H1 (cell line): ENCODE measurements at places on chromosomes 2 and 18. TPM values are rescaled to one million over a fixed set of nuclear protein-coding genes. Genes with fewer than 3 reads are reported as not detected.

The ALPI gene
- total RNA-seq, result not detected in 2 replicates

DNA sequence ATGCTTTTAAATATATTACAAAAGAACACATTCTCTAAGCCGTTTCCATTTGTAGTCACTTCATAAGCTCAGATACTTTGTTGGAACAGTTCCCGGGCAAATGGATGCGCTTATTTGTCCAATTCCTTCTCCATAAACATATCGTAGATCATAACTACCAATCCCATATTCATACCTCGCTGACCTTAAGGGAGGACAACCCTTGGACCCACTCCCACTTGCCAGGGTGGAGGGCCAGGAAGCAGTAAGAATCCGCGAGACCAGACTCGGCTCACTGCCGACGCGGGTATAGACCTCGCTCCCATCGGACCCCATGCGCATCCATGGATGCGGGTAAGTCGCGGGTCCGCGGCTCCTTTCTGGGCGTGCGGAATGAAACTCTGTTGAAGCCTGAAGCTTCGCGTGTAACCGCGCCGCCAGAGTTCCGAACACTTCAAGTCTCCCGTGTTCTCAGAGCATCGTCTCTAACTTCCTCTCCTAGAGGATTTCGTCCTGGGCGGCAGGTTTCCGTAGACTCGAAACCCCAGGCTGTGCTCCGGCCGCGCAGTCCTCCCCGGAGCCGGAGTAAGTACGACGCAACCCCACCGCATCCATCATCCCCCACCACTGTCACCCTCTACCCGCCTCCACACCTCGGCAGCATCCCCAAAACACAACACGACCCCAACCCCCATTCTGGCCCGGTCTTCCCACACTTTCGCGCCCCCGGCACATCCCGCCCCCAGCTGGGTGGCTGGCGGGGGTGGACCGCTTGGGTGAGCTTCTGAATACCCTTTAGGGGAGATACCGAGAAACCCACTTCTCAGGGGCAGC is 1.1 kb downstream of the DSC3 start:
- DNase-seq, result peak; percentile 60
- H3K27me3 ChIP-seq, result peaks cover 38% of the 10 kb centered on the region
- H3K4me3 ChIP-seq, result peak overlapping the region; percentile 60
- H3K36me3 ChIP-seq, result no peaks in the 10 kb centered on the region
- peaks cover 3% of the 10 kb centered on the region; the same call in 1 of the 2 replicates for H3K4me1 ChIP-seq

The C1QL2 gene
- total RNA-seq, result 0.88 and 1.1 TPM in 2 replicates

DNA sequence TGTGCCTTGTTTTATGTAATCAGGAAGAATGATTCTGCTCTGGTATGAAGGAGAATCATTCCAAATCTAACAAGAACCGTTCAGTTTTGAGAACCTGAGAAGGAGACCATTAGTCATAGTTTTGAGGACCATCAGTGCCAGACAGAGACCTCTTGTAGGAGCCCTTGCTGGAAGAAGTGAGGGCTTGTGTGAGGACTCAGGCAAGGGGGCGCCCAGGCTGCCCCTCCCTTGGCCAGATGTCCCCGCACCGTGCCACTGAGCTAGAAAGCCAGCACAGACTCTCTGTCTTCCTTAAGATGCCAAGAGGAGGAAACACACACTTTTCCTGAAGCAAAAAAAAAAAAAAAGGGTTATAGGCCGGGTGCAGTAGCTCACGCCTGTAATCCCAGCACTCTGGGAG is 55.7 kb upstream of the SLC39A10 start:
- DNase-seq, result no peak
- H3K36me3 ChIP-seq, result no peaks in the 10 kb centered on the region
- no peak overlapping the region for H3K4me3 ChIP-seq
- no peaks in the 10 kb centered on the region for H3K4me1 ChIP-seq

- no peaks in the 10 kb centered on the region; the same call in 1 of the 2 replicates for H3K36me3 ChIP-seq
- H3K27me3 ChIP-seq, result no peaks in the 10 kb centered on the region
- H3K4me3 ChIP-seq, result no peak overlapping the region
- H3K4me1 ChIP-seq, result no peaks in the 10 kb centered on the region
Measured at GRCh38 chr2:23614701-23615100, 229.7 kb downstream of the KLHL29 start.

The ZAP70 gene
- not detected in 2 replicates for total RNA-seq

DNA sequence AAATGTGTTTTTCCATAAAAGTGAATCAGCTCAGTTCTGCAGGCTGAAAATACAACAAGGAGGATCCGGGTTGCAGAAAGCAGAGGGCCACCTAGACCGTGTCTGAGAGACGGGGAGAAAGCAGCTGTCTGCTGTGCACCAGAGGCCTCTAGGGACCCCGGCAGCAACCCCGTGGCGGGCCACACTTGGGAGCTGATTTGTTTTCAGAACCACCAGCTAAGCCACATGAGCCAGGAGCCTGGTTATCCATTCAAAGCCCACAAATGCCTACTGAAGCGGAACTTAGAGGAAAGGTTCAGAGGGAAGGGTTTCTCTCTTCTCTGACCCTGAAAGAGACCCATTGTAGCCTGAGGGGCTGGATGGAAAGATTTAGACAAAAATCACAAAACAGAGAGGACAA is 28.4 kb upstream of the ID2 start:
- DNase-seq, result no peak
- H3K27ac ChIP-seq, result no peak overlapping the region
- peaks cover 2% of the 10 kb centered on the region; the same call in 1 of the 2 replicates for H3K27me3 ChIP-seq
- no peaks in the 10 kb centered on the region; the same call in 1 of the 2 replicates for H3K4me1 ChIP-seq
- no peak overlapping the region for H3K4me3 ChIP-seq
- H3K36me3 ChIP-seq, result no peaks in the 10 kb centered on the region

- no peak for DNase-seq
- no peaks in the 10 kb centered on the region for H3K36me3 ChIP-seq
- H3K27me3 ChIP-seq, result no peaks in the 10 kb centered on the region
- no peak overlapping the region for H3K27ac ChIP-seq
- no peaks in the 10 kb centered on the region for H3K4me1 ChIP-seq
- no peak overlapping the region for H3K4me3 ChIP-seq
Measured at GRCh38 chr2:12555012-12555645, 161.6 kb upstream of the TRIB2 start.

The ALLC gene
- not detected in 2 replicates for total RNA-seq

GRCh38 chr2:7022492-7023385 is 105.5 kb downstream of the RNF144A start:
- no peaks in the 10 kb centered on the region; the same call in 1 of the 2 replicates for H3K4me1 ChIP-seq
- no peak overlapping the region for H3K27ac ChIP-seq
- no peaks in the 10 kb centered on the region for H3K27me3 ChIP-seq

The DGUOK gene
- 103 and 110 TPM in 2 replicates for total RNA-seq

DNA sequence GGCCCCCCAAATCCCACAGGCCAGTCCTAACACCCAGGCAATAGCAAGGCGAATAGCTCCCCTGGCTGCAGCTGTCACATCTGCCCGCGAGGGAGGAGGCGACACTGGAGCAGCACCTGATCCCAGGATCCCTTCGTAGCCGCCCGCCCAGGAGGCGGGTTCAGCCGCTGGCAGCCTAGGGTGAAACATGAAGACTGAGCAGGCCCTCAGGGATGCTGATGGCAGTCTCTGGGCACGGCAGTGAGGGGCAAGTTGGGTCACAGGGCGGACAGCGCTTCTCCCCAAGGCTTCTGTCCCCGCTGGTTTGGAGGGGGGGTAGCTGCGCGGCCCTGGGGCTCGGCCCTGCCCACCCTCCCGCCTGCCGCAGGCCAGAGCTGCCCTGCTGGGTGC is 1.9 kb downstream of the DNMT3A start:
- H3K27me3 ChIP-seq, result peaks cover 15% of the 10 kb centered on the region
- peak overlapping the region; percentile 54; the same call in 1 of the 2 replicates for H3K4me3 ChIP-seq
- H3K27ac ChIP-seq, result no peak overlapping the region
- DNase-seq, result no peak

DNA sequence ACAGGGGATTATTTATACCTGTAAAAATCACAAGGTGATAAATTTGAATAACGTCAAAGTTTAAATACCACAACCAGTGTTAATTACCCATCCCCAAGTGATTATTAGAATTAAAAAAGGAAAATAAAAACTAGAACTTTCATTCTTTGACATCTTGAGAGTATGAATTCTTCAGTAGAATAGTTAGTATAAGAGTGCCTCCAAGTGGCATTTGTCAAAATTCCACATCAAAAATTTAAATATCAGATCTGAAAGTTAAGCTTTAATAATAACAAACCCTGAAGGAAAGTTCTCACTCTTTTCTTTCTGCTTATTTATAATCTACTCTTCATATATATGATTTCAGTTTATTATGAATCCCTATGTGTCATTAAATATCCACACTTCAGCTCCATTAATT is 273.7 kb upstream of the KYNU start:
- no peak for DNase-seq
- H3K4me1 ChIP-seq, result no peaks in the 10 kb centered on the region
- no peaks in the 10 kb centered on the region for H3K27me3 ChIP-seq
- H3K4me3 ChIP-seq, result no peak overlapping the region

The LOXL3 gene
- total RNA-seq, result 19.5 and 22.4 TPM in 2 replicates

- no peaks in the 10 kb centered on the region for H3K27me3 ChIP-seq
- H3K4me3 ChIP-seq, result no peak overlapping the region
- H3K4me1 ChIP-seq, result peaks cover 4% of the 10 kb centered on the region
- H3K36me3 ChIP-seq, result no peaks in the 10 kb centered on the region
- no peak overlapping the region for H3K27ac ChIP-seq
Measured at GRCh38 chr2:55843096-55843993, 80.2 kb downstream of the EFEMP1 start.

The NUP35 gene
- 48.5 and 48.7 TPM in 2 replicates for total RNA-seq

DNA sequence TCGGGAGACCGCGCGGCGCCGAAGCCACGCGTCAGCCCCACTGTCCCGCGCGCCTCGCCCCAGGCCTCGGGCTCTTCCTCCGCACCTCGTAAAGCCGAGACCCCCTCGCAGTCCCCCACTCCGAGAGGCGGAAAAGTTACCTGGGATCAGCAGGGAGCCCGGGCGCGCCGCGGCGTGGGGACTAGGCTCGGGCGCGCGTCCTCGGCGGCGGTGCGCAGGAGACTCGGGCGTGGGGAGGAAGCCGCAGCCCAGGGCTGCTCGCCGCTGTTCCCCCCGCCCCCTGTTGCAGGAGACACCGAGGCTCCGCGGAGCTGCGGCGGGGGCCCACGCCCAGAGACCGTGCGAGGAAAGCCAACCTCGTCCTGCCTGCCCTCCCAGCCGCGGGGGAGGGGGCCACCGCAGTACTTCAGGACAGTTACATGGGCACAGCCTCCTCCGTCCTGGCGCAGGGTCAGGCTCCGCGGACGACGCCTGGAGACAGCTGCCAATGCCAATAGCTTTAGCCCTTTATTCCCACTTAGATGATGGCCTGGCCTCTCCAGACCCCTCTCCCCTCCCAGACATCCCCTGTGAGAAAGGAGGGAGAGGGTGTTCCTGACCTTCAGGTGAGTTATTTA is at the start of gene EPB41L3:
Gene EPB41L3, minus strand, starts transcription at position 225 of the 617 bp plus-strand sequence. CDS start 54,814 bp downstream, outside the sequence.
- DNase-seq, result peak; percentile 58
- no peaks in the 10 kb centered on the region for H3K4me1 ChIP-seq
- no peak within 1 kb of the TSS for H3K27ac ChIP-seq
- peak within 1 kb of the TSS; percentile 89 for H3K4me3 ChIP-seq
- H3K27me3 ChIP-seq, result no peaks in the 10 kb centered on the region; the same call in 1 of the 2 replicates

The ARMC9 gene
- total RNA-seq, result 33.0 and 36.1 TPM in 2 replicates

GRCh38 chr2:210318891-210319290 is 3.9 kb upstream of the MYL1 start:
- H3K36me3 ChIP-seq, result no peaks in the 10 kb centered on the region
- no peak overlapping the region for H3K4me3 ChIP-seq
- H3K4me1 ChIP-seq, result no peaks in the 10 kb centered on the region
- no peak for DNase-seq
- no peak overlapping the region for H3K27ac ChIP-seq

The IL18RAP gene
- not detected in 2 replicates for total RNA-seq

The NOL4 gene
- 1.6 and 2.6 TPM in 2 replicates for total RNA-seq

The MTHFD2 gene
- 260 and 291 TPM in 2 replicates for total RNA-seq

The ZCCHC2 gene
- total RNA-seq, result 16.6 and 18.6 TPM in 2 replicates

The LIMS4 gene
- total RNA-seq, result 1.4 TPM in 1 of 2 replicates, not detected in the other

DNA sequence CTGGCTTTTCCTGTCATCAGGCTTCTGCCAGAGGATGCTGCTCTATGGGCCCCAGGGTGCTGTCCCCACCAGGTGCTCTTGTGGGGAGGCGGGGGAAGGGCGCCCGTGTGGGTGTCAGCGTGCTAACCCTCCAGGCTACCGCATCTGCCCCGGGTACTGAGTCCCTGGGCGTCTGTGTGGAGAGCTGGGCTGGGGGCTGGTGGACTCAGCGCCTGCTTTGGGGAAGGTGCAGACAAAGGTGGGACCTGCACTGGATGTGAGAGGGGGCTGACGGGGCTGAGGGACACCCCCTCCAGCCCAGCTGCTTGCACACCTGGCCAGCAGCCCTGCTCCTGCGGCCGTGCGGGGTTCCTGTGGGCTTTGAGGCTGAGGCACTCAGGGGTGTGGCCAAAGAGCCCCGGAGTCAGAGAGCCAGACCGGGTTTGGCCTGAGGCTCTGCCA is 120.7 kb upstream of the PXDN start:
- no peak overlapping the region for H3K27ac ChIP-seq
- no peaks in the 10 kb centered on the region for H3K36me3 ChIP-seq
- H3K27me3 ChIP-seq, result peaks cover 4% of the 10 kb centered on the region; the same call in 1 of the 2 replicates
- H3K4me1 ChIP-seq, result peaks cover 29% of the 10 kb centered on the region

DNA sequence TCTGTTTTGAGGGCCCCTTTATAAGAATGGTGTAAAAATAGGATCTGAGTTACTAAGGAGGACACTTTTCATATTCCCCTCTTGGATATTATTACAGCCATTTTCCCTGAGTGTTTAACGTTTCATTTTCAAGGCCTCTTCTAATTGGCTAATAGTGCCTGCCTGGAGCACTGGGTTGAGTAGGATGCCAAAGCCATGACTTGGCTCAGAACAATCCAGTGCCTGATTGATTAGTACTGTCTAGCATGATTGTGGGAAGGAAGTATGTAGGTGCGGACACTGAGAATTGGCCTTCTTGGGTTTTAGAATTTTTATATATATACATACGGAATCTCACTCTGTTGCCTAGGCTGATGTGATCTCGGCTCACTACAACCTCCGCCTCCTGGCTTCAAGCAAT is 66.1 kb downstream of the NAB1 start:
- no peak overlapping the region for H3K4me3 ChIP-seq
- DNase-seq, result no peak
- no peaks in the 10 kb centered on the region for H3K4me1 ChIP-seq
- no peaks in the 10 kb centered on the region for H3K36me3 ChIP-seq
- H3K27ac ChIP-seq, result no peak overlapping the region

- no peaks in the 10 kb centered on the region for H3K4me1 ChIP-seq
- H3K4me3 ChIP-seq, result no peak overlapping the region
- no peak for DNase-seq
- H3K36me3 ChIP-seq, result no peaks in the 10 kb centered on the region
- H3K27me3 ChIP-seq, result no peaks in the 10 kb centered on the region
- H3K27ac ChIP-seq, result no peak overlapping the region
Measured at GRCh38 chr2:12819103-12819475, 102.4 kb downstream of the TRIB2 start.

The TMEM198 gene
- 10.2 and 11.0 TPM in 2 replicates for total RNA-seq

DNA sequence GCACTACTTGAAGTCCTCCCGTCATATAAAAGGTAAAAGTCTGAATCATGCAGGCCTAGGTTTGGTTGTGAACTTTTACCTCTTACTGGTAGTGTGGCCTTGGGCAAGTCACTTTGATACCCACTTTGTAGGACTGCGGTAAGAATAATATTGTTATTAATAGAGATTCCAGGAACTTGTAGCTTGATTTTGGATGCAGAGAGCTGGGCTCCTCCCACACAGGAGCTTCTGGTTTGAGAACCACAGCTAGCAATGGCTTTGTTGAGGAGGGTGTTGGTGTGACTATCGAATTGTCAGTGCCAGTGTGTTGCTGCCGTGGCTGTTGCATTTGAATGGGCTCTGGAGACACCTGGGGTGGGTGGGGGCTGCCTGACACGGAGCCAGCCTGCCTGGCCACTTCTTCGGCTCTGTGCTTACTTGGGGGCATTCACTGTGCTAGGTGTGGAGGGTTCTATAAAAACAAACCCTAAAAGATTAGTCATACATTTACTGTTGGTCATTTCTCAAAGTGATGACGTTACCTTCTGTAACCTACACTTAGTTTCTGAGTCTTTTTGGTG is 38.5 kb downstream of the ASAP2 start:
- no peaks in the 10 kb centered on the region for H3K27me3 ChIP-seq
- H3K36me3 ChIP-seq, result no peaks in the 10 kb centered on the region
- H3K27ac ChIP-seq, result no peak overlapping the region
- H3K4me3 ChIP-seq, result no peak overlapping the region; the same call in 1 of the 2 replicates
- peaks cover 13% of the 10 kb centered on the region for H3K4me1 ChIP-seq
- peak; percentile 36 for DNase-seq

The DLGAP1 gene
- 15.1 and 16.9 TPM in 2 replicates for total RNA-seq
